ENCODE measurements at places on chromosomes 5 and 9.

DNA sequence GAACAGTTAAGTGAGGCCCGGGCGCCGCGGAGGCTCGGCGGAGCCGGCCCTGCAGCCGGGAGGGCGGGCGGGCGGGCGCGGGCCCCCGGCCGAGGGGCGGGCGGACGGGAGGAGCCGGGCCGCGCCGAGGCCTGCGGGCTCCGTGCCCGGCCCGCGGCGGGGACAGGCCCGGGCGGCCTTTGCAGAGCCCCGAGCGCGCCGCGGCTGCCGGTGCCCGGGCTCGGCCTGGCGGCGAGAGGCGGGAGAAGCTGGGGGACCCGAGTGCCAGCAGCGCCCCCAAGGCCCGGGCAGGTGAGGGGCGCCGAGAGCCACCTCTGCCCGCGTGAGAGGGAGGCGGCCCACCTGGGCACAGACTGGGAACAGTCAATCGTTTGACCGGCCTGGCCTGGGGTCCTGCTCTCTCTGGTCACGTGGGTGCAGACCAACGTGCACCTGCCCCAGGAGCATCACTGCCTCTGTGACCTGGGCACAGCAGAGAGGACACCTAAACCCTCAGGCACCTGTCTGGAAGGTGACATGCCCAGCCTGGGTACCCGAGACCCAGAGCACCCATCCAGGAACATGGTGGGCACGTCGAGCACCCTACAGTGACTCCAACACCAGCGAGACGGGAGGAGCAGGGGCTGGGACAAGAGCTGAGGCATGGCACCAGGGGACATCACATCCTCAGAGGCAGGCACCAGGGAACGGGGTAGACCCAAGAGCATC lies 531 bp downstream of the MVB12B start:
- peak; percentile 6 for DNase-seq

- peak; percentile 68 for DNase-seq
Measured at GRCh38 chr5:180291234-180291940, 496 bp downstream of the MAPK9 start.

GRCh38 chr5:16693879-16694278 lies 77.1 kb upstream of the RETREG1 start:
- DNase-seq = no peak

- no peak for DNase-seq
Measured at GRCh38 chr9:27353166-27353473, 56.2 kb upstream of the EQTN start.

DNA sequence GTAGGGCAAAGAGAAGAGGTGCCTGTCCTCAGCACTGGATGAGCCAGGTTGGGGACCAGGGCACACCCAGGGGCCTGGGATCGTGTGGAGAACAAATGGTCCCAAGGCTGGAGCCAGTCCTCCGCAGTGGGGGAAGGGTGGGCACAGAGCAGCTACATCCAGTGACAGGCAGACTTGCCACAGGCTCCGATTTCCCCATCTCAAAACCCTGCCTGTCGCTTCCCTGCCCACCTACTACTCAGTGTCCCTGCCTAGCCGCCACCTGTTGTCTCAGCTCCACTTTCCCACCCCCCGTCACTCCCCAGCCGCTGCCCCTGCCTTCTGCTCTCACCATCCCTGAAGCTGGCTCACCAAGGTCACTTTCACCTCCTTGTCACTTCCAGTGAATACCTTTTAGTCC lies 13.9 kb upstream of the ENHO start:
- no peak for DNase-seq

DNA sequence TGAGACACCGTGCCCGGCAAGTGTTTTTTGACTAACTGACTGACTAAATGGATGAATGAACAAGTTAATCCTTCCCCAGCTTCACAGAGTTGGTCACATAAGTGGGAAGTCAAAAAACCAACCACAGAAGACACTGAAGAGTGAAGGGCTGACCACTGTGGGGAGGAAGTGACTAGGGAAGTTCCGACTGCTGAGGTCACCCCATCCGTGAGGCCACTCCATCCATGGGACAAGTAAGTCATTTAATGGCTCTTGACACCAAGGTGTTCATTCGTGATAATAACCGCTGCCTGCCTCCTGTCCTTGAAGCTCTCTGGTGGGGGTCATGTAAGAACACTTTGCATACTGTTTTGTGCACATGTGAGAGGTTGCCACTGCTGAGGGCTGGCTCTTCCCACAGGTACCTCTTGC lies 22.2 kb upstream of the CXCL14 start:
- no peak for DNase-seq

DNA sequence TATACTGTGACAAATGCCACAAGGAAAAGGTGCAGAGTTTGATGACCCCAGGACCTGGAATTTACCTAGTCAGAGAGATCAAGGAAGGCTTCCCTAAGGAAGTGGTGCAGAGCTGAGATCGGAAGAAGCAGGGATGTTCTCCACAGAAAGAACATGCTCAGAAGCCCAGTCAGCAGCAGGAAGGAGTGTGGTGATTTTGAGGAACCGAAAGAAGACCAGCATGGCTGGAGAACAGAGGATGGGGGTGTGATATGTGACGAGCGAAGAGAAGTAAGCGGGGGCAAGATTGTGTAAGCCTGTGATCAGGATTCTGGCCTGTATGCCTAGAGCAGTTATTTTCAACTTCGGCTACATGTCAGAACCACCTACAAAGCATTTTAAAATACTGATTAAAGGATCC lies 18.7 kb upstream of the PIK3R1 start:
- no peak for DNase-seq

DNA sequence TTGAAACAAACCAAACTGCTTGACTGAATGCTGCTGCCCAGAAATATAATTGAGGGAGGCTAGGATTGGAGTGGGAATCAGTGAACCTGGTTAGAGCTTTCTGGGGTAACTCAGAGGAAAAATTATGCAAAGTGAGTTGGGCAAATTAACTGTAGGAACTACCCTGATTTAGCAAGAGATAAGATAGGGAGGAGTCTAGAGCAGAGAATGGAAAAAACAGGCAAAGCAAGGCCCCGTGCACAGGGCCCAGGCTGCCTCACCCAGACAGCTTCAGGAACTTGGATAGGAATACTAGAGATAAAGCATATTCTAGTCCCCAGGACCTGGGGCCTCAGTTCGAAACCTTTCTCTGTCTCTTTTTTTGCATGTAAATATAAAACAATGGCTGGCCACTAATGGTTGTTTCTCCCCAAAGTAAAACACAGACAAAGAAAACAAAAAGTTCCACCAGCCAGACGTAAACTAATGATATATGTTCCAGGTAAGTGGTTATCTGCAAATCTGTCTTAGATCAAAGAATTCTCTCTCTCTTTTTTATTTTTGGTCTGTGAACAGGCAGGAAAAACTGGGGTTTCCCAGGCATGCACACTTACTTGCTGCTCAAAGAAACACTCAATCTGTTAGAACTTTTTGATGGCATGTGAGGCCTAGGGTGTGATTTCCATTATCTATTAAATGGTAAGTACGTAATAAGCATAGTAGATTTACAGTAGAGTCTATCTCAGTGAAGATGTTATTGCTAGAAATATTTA lies 168.1 kb upstream of the MAP3K1 start:
- no peak for DNase-seq

- peak; percentile 76 for DNase-seq
Measured at GRCh38 chr5:109690242-109690974, 681 bp downstream of the MAN2A1 start.

DNA sequence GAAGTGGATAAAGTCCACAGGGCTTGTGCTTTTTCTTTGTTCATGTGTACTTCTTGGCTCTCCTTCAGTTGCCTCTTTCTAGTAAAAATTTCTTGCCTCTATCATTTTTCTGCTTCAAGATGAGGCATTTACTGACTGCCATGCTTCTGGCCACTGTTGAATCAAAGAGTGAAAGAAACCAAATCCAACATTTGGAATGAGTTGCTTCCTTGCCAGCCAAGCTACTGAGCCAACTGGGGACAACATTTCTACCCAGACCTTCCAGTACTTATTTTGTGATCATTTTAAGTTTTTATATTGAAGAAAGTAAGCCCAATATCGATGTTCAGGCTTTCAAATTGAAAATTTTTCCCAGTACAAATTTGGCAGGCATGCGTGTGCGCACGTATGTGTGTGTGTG lies 73.2 kb downstream of the SNCAIP start:
- DNase-seq = no peak

GRCh38 chr5:53917826-53918225 lies 357.4 kb downstream of the NDUFS4 start:
- no peak for DNase-seq

DNA sequence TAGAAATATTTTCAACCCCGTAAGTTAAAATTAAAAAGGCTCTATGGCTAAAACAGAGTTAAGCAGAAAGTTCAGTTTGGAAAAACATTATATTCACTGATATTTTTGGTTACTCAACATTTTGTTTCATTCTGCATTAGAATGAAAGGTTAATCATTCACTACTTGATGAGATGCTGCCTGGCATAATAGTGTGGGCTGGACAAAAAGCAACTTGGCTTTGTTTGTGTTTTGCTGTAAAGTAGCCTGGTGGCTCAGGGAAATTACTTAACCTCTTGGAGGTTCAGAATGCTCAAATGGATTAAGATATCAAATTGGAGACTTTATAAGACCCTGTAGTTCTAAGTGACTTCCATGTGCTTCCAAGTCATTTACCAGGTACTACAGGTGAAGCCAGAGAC lies 367.4 kb upstream of the TRPC7 start:
- DNase-seq = no peak

GRCh38 chr5:113202746-113203716 lies 226.4 kb downstream of the DCP2 start:
- no peak for DNase-seq

- DNase-seq = peak; percentile 59
Measured at GRCh38 chr9:127783111-127784008, 2.5 kb upstream of the CDK9 start.

GRCh38 chr9:107087222-107087621 lies 195.9 kb upstream of the RAD23B start:
- DNase-seq = no peak

- DNase-seq = no peak
Measured at GRCh38 chr9:70422371-70423043, 8.1 kb upstream of the KLF9 start.

DNA sequence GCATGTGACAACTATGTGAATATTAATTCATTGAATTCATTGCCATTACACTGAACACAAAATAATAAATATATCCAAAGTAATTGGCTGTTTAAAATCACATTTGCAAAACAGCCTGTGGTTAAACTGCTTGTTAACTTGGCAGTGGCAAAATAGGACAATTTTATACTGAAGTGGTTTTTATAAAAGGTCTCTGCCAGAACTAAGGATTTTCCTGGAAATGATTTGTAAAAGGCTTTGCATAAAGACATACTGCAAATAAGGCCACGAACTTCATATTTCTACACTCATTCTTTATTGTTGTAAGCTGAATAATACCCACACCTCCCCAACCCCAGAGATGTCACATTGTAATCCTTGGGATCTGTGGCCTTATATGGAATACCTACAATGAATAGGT lies 370.3 kb upstream of the RGMB start:
- DNase-seq = no peak

GRCh38 chr5:88279584-88279983 lies 10.9 kb upstream of the TMEM161B start:
- no peak for DNase-seq

DNA sequence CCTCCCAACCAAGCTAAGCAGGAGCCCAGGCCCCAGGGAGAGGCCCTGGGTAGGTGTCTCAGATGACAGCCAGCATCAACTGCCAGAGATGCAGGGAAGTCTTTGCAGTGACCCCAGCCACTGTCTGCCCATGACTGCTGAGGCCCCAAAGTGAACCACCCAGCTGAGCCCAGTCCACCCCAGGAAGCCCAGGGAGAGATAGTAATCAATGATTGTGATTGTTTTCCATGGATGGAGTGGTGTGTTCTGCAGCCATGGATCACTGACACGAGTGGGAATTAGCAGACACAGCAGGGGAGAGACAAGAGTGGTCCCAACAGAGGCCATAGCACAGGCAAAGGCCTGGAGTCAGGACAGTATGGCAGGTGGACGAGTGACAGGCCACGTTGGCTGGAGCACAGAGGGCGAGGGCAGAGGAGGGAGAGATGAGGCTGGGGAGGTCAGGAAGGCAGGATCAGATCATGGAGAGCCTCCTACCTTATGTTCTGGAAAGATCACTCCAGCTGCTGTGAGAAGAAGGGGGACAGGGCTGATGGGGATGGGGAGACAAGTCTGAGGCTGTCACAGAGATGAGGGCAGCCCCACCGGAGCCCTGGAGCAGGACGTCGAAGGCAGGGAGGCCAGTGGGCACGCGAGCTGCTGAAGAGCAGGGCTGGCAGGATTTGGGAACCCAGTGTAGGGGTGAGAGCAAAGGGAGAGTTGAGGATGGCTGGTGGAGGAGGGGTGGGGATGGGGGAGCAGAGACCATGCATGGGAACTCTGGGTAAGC lies 14.5 kb downstream of the ABO start:
- no peak for DNase-seq

DNA sequence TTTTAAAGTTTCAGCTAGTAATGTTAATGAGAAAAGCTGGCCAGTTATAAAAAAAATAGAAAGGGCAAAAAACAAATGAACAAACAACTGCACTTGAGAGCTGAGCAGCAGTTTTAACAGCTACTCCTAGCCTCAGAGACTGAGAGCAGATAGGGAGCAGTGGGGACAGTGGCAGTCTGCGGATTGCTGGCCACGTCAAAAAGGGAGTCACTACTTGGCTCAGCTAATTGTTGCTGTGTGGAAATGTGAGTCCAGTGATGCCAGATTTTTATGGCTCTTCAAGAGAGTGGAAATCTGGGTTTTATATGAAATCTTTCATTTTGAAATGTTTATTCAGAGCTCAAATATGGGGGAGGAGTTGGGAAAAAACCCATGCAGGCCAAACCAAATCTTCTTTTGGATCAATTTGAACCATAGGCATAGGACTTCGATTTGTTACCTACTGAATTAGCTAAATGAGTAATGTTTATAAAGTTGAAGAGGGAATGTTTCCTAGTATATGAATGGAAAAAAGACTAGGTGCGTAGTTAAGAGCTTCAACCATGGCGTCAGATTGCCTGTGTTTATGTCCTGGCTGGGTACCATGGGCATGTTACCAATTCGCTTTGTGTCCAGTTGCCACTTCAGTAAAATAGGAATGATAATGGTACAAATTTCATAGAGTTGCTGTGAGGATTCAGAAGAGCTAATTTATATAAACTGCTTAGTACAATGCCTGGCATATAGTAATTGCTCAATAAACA lies 102.1 kb downstream of the PAM start:
- DNase-seq = no peak

GRCh38 chr9:113578882-113579282 lies 115.4 kb downstream of the RGS3 start:
- DNase-seq = peak; percentile 75

DNA sequence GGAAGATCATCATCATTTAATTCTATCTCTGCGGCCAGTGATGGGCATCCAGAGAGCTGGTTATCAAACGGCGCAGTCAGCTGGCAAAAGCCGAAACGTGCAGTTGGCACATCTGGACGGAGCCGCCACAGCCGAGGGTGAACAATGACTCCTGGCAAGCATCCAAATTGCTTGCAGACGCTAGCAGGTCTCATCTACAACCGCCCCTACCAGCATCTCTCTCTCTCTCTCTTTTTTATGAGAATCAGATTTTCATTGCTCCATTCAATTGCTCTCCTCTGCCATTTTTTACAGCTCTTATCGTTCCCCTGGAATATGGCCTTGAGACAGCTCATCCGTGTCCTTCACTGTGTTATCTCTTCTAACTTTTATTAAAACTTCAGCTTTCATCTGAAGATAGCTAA lies 165.2 kb downstream of the MAPKAP1 start:
- no peak for DNase-seq
